ENCODE measurements at places on chromosomes 13 and 19. TPM values are rescaled to one million over a fixed set of nuclear protein-coding genes. Genes with fewer than 3 reads are reported as not detected.

Gene GPX4
- 260 TPM for total RNA-seq

Gene TYROBP
- total RNA-seq: not detected

Gene JAK3
- total RNA-seq: 1.4 TPM

Gene LYPD3
- total RNA-seq: 0.29 TPM

Gene SHD
- total RNA-seq: not detected

Gene SYDE1
- total RNA-seq: 10.8 TPM

Gene LIM2
- total RNA-seq: not detected

Gene CGB2
- not detected for total RNA-seq

Gene GDF15
- 281 TPM for total RNA-seq

Gene RNF225
- total RNA-seq: 0.26 TPM

Gene PABPC3
- not detected for total RNA-seq

Gene GNG14
- not detected for total RNA-seq

Gene GAMT
- 10.3 TPM for total RNA-seq

Gene IFNL1
- total RNA-seq: not detected

Gene SIGLEC12
- total RNA-seq: not detected

Gene SLC6A16
- total RNA-seq: 0.30 TPM

Gene ZNF560
- not detected for total RNA-seq

Gene IGFL3
- total RNA-seq: not detected

Gene GPC5
- 0.07 TPM for total RNA-seq

Gene LILRA1
- not detected for total RNA-seq

Gene SWSAP1
- total RNA-seq: 1.4 TPM

Gene CEACAM1
- total RNA-seq: 0.06 TPM

Gene CPAMD8
- total RNA-seq: not detected

Gene RASL11A
- 1.9 TPM for total RNA-seq

Gene ONECUT3
- total RNA-seq: not detected
